ENCODE measurements at places on chromosomes 12 and 14.

DNA sequence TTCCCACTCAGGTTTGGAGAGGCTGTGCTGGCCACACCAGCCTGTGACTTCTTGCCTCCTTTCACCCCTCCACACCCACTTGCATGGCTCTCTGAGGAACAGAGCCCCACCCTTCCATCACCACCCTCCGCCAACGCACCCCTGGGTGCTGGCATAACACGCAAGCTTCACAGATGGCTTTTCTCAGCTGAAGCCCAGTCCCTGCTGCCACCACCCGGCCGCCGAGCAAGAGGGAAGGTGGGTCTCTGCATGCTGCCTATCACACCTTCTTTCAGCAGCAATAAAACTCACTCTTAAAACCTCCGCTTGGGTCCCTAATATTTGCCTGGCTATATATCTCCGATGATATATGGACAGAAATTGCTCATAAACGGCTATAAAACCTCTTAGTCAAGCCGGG is 41.6 kb downstream of the SMUG1 start:
- peak; percentile 14 for DNase-seq

GRCh38 chr12:57460468-57460784 is 841 bp downstream of the GLI1 start:
- DNase-seq: no peak

DNA sequence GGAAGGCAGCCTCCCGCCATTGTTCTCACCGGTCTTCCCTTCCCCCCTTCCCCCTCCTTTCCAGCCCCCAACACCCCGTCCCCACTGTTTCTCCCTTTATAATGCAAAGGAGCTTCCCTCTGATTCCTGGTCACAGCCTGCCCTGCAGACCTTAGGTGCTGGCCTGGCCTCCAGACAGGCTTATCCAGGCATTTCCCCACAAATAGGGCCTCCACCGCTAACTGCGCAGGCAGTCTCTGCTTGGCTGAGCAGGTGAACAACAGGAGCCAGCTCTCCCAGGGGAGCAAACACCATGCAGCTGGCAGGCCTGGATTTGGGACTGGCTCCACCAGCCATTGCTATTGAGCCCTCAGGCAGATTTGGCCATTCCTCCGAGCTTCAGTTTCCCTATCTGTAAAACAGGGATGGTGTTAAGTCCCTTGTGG is 46.0 kb downstream of the SMIM41 start:
- DNase-seq: no peak

- no peak for DNase-seq
These were observed 58.0 kb downstream of the CDC42BPB start for GRCh38 chr14:102999227-102999895.

GRCh38 chr12:106493531-106493930 is 89.3 kb upstream of the RFX4 start:
- no peak for DNase-seq

GRCh38 chr12:91173124-91173523 is 9.5 kb downstream of the DCN start:
- DNase-seq: no peak

DNA sequence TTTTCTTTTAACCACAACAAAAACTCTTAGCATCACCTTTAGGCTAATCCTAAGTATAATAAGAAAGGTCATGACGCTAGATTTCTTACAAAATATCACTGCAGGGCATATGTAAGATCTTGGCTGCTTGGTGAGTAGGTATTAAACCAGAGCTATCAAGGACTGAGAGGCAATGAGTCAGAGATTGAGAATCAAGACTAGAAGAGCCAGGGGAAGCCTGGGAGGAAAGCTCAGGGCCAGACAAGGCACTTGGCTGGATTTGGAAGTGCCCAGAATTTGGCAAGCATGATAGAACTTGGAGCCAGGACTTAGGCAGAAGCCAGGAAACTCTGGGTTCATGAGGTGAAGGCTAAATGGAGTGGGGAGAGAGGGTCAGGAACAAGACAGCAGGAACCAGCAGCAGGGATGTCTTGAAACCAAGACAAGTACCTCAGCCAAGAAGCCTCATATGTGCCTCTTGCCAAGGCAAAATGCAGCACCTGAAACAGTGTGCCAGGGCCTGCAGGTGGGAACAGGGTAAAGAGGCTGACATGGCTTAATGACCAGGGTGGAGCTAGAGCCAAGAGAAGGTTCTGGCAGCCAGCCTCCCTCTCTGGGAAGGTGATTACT is 49.9 kb downstream of the PTHLH start:
- peak; percentile 30 for DNase-seq

- no peak for DNase-seq
These were observed 19.0 kb downstream of the FAM181A start for GRCh38 chr14:93946104-93946503.

DNA sequence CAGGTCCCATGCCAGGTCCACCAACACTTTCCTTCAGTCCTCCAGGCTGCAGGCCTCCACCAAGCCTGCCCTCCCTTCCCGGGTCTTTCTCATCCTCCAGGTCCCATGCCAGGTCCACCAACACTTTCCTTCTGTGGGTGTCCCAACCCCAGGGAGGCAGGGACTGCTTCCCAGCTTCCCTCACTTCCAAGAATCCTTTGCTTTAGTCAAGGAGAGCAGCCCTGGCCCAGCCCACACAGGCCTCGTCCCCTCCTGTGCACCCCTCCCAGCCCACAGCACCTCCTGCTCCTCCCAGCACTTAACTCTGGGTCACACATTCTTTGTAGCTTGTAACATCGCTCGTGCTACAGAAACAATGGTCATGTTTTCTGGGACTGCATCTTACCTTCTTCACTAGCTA is 72.9 kb downstream of the TESC start:
- no peak for DNase-seq

GRCh38 chr14:88553886-88554456 is 836 bp downstream of the PTPN21 start:
- DNase-seq: no peak

DNA sequence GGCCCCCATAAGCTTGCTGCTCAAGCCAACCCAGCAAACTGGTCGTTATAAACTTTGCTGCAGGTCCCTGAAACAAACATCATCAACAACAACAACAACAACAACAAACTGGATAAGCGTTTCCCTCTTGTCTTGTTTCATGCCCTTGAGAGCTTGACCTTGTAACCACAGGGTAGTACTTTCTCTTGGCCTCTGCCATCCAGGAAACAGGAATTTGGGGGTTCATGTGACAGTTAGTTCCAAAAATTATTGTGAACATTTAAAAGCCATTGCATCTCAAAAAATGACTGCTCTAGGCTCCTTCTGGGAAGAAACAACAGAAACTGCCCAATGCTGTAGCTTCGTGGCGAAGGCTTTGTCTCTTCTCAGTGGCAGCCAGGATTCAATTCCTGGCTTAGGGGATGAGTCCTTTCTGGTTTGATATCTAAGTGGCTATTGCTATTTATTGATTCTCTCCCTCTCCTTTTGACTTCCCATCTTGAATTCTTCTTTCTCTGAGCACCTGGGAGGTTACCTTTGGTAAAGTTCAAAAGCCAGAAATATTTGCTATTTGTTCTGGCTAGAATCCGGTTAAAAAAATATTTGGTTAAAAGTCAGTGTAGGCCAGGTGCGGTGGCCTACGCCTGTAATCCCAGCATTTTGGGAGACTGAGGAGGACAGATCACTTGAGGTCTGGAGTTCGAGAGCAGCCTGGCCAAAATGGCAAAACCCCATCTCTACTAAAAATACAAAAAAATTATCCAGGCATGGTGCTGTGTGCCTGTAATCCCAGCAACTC is 52.0 kb upstream of the CPM start:
- DNase-seq: no peak

DNA sequence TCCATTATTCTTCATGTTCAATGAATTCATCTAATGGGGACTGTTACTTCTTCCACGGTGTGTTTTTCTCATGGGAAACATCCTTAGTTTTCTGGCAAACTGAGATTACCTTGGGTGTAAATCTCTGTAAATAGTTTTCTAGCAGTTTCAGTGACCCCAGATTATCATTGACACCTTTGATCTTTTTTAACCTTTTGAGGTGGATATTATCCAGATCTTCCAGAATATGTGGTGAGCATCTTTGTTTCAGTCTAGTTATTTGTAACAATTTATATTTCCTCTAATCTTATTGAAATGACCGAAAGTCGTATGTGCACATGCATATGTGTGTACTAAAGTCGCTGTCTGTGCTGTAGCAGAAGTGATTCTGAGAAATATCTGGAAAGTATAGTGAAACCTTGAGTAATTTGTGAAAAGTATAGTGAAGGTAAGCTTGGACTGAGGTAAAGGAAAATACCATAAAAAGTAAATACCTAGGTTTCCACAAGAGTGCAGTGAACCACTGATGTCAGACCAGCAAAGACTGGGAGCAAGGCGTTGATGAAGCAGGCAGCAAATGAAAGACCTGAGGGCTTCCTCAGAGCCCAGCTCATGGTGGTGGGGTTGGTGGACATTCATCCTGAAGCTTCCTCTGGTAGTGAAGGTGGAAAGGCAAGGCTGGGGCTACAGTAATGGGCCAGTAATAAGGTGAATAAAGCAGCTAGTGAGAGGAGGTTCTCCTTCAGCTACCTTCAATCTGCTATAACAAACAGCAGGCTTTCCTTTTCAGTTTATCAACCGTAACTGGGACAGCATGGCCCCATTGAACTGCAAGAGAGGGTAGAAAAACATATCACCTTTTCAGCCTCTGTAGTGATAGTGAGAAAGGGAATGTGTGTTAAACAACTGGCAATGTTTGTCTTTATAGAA is 480.2 kb upstream of the FBXO33 start:
- DNase-seq: no peak

DNA sequence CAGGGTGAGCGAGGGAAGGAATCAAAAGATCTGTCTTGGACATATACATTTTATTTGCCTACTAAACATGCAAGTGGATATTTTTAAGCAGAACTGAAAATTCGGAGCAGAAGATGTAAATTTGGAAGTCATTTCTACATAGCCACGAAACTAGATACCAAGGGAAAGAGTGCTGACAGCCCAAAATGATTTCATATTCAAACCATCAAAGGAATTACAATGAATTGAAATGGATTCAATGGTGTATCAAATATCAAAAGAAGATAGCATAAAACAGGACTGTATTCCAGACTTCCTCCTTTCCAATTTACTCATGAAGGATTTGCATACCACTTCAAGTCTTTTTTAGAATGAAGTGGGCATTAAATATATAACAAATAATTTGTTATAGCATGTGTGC is 313.5 kb upstream of the KITLG start:
- no peak for DNase-seq

DNA sequence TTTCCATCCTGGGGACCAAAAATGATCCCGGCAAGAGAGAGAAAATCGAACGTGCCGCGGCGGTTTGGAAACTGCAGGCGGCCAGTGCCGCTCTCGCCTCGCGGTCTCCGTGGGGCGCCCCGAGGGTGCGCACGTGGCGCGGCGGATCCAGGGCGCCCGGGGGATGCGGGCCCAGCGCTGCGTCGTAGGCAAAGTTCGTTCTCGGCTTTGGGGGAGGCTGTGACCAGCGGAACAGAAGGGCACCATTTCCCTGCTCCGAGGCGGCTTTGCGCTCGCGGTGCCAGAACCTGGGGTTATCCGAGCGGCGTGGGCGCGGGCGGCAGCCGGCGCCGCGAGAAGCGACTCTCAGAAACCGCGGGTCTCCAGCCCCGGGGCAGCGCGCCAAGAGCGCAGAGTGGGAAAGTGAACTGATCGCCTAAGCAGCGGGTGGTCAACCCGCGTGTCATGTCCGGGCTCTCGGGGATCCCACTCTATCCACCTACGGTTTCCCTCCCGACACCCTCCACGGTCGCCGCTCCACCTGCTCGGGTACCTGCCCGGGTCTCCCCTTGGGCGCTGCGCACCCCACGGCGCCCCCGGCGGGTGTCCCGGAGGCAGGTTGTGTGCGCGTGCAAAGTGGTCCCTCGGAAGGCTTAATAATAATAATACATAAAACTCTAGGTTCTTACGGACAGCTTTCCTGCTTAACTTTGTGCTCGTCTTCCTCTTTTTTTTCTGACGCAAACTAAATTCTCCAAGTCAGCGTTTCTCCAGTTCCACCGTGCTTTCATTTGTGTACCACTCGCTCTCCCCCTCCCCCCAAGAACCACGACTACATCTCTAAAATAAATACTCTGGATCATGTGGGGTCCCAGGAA is 1.2 kb downstream of the ESRRB start:
- DNase-seq: no peak

DNA sequence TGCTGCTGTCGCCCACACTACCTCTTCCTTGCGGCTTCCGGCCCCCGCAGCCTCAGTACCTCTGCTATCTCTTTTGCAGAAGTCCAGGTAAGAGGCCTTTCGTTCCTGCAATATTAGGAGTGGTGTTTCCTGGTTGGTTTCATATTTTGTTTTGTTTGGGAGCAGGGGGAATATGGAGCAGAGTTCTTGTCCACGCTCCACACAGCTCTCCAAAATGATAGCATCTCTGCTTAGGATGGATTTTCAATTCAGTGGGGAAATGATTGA is 768 bp downstream of the OXA1L start:
- DNase-seq: no peak

- DNase-seq: no peak
These were observed 1.5 kb downstream of the RAP1B start for GRCh38 chr12:68612202-68612601.

GRCh38 chr14:36684946-36685345 is 23.3 kb downstream of the PAX9 start:
- no peak for DNase-seq

DNA sequence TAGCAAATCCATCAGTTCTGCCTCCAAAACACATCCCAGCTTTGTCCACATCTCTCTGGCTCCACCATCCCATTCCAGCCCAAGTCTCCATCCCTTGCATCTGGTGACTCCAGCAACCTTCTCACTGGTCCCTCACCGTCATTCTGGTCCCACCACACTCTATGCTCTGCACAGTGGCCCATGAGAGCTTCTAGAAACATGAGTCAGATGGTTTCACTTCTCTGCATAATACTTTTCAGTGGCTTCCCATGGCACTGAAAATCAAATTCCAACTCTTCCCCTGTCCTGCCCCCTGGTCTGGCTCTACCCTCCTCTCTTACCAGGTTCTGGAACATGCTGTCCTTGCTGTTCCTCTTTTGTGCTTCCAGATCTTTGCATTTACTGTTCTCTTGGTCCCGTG is 17.2 kb upstream of the C12orf76 start:
- DNase-seq: no peak

DNA sequence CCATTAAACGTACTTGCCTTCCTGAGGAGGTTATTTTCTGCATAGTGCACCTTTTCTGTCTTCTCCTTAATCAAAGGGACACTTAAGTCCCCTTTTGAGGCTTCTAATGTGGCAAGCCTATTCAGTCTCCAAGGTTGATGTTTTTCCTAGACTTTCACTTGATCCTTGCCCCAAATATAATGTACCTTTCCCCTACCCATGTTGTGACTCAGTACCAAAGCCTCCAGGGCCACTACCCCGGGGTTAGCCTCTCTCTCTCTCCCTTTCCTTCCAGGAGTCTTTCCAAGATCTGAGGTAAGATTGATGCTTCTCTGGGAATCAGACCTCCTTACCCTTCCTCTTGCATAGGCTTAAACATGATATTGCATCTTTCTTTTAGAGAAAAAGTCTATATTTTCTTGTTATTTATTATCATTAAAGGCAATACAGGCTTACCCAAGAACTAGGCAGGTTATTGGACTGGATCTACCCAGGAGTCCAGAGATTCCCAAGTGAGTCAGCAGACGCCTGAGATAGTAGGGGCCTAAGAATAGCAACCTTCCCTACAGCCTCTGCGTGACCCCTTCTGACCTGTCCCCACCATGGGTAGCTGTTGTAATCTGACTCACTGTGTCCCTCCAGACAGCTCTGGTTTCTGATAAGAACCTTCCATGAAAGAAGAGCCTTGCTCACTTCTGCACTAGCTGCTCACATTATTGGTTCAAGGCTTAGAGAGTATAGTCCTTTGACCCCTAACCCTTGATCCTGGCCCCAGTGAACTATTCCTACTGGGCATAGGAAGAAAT is 172.9 kb downstream of the ZFP36L1 start:
- no peak for DNase-seq

GRCh38 chr12:77153706-77154105 is 88.3 kb upstream of the E2F7 start:
- no peak for DNase-seq

Measured in cerebellar nuclear complex (tissue), 1 donor.